Liver (tissue), 10 donors: ENCODE measurements at places on chromosomes 3 and 15. TPM values are rescaled to one million over a fixed set of nuclear protein-coding genes. Genes with fewer than 3 reads are reported as not detected.
A peak's percentile ranks its signal among the peaks of the same experiment; 100 is the strongest.

- peak; percentile 53 for DNase-seq
Measured at GRCh38 chr3:126474498-126475412, 936 bp downstream of the ZXDC start.

DNA sequence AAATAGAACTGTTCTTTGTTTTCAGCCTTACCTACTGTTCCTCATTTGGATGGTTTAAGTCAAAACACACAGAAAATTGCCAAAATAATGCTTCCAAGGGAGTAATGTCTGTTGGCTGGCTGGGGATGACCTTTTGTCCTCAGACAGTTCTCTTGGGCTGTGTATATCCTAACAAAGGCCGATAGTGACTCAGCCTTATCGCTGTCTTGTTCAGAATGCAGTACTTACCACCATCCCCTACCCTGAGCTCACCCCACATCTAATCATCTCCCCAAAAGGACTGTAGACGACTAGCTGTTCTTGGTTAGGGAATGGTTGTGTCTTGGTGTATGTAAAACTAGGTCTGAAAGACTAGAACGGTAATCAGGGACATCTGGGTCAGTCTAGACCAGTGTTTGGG is 35.0 kb downstream of the RAB11A start:
- no peak for DNase-seq

DNA sequence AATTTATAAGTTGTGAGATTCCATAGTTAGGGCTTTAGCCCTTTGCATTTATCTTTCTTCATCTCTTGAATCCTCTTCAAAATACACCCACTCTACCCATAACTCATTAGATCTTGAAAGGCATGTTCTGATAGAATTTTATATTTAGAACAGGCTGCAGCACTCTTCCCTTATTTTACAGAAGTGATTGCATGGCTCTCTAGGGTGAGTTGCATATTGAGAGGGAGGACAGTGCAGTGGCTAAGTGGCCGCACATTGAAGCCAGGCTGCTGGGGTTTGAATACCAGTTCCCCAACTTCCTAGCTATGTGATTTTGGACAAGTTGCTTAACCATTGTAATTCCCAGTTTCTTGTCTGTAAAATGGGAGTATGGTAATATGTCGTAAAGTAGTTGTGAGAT is 2.5 kb downstream of the CD86 start:
- DNase-seq, result no peak

- DNase-seq, result no peak
Measured at GRCh38 chr3:111588527-111588926, 6.6 kb downstream of the ZBED2 start.

- no peak for DNase-seq
Measured at GRCh38 chr3:111882799-111883198, 23.7 kb downstream of the PHLDB2 start.

GRCh38 chr15:89768071-89768500 is 8.0 kb upstream of the MESP2 start:
- no peak for DNase-seq

- no peak for DNase-seq
Measured at GRCh38 chr3:105362021-105362665, 4.6 kb upstream of the ALCAM start.

DNA sequence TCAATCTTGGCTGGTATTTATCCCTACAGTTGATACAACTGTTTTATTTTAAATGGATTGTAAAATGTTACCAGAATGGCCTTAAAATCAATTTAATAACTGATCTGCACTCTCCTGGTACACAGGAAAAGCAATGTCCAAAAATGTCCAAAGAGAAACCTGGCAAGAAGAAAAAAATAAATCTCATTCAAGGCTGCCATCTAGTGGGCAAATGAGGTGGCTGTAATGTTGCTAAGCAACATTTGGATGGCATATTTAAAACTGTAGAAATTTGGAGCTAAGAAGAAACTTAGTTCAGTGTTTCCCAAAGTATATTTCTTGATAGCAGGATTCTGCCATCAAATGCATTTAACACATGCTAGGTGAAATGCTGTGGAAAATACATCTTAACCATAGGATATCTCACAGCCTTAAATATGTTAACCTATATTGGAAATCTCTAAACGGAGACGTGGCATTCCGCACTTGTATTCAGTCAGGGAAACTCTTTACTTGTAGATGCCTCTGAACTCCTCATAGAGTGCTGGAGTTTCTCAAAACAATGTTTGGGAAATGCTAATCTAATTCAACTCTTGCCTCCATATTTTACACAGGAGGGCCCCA is 216.8 kb downstream of the ERC2 start:
- no peak for DNase-seq

GRCh38 chr3:170220871-170221270 is 1.4 kb upstream of the PRKCI start:
- DNase-seq, result no peak

GRCh38 chr3:196726788-196727675 is 12.6 kb upstream of the PAK2 start:
- no peak for DNase-seq

DNA sequence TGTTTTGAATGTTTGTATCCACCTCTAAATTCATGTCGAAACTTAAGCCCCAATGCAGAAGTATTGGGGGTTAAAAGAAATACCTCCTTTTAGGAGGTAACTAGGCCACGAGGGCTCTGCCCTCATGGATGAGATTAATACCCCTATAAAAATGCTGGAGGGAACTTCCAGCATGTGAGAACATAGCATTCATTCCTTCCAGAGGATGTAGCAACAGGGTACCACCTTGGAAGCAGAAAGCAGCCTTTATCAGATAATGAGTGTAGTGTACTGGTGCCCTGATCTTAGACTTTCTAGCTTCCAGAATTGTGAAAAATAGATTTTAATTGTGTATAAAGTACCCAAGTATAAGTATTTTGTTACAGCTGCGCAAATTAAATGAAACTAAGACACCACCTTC is 353.4 kb upstream of the MANF start:
- no peak for DNase-seq

- DNase-seq, result no peak
Measured at GRCh38 chr3:12643724-12644123, 20.2 kb downstream of the RAF1 start.

DNA sequence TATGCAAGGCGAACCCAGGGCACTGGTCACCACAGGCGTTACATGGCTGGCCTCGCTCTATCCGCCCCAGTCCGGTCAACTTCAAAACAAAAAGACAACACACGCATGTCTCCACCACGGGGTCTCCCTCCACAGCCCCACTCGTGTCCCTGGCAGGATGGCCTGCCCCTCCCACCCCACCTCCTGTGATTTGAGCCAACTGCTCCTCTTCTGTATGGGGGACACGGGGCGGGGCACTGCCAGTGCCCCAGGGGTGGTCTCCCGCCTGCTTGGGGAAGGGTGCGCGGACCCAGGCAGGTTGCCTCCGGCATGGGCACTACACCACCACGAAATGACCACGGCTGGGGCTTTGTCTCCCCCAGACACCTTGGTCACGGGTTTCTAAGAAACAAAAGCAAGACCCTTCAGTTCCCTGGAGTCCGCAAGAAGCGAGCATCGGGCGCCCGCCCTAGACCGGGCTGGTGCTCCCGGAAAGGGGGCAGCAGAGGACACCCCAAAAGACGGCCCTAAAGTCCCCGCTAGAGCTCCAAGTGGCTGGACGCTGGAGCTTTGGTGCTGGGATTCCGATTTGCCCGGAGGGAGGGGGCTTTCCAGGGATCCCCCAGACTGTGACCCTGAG is 219.3 kb upstream of the PRICKLE2 start:
- no peak for DNase-seq

GRCh38 chr3:6962801-6963200 is 101.9 kb downstream of the GRM7 start:
- DNase-seq, result no peak

DNA sequence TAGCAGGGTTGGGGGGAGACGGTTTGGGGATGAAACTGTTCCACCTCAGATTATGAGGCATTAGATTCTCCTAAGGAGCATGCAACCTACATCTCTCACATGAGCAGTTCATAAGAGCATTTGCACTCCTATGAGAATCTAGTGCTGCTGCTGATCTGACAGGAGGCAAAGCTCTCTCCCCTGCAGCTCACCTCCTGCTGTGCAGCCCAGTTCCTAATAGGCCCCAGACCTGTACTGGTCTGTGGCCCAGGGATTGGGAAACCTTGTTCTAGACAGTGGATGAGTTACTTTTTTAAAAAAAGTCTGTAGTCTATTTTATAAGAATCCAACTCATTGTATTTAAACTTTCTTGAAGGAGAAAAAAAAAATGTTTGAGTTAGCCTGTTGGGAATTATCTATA is 100.0 kb downstream of the HHLA2 start:
- no peak for DNase-seq

GRCh38 chr15:59294574-59295260 is 78.0 kb downstream of the MYO1E start:
- DNase-seq, result no peak

GRCh38 chr3:12232785-12233300 is 56.0 kb upstream of the PPARG start:
- DNase-seq, result no peak

PIGB gene
- total RNA-seq, result 4.8 TPM

ZNF280D gene
- total RNA-seq, result 32.6 TPM

HYKK gene
- 1.7 TPM for total RNA-seq

EIF2A gene
- total RNA-seq, result 65.9 TPM

PLSCR5 gene
- total RNA-seq, result not detected

BUB1B gene
- 31.1 TPM for total RNA-seq

ISG20 gene
- 6.8 TPM for total RNA-seq
